ENCODE measurements at places on chromosomes 1 and 21. TPM values are rescaled to one million over a fixed set of nuclear protein-coding genes. Genes with fewer than 3 reads are reported as not detected.

Gene OR2AK2
- 0.78 TPM for total RNA-seq

Gene LMX1A
- not detected for total RNA-seq

Gene OPRD1
- 0.31 TPM for total RNA-seq

Gene GJA9
- not detected for total RNA-seq

Gene KIF2C
- total RNA-seq: 2.5 TPM

Gene LYPD8
- total RNA-seq: not detected

Gene SLC5A9
- not detected for total RNA-seq

Gene SLC26A9
- total RNA-seq: not detected

Gene CFAP74
- 0.47 TPM for total RNA-seq

Gene AMY1B
- total RNA-seq: not detected

Gene NTRK1
- total RNA-seq: not detected

Gene EPHA8
- total RNA-seq: 0.94 TPM

Gene RGS18
- 0.78 TPM for total RNA-seq

Gene PODN
- total RNA-seq: 1.2 TPM

Gene PSMD4
- 82.0 TPM for total RNA-seq

Gene JAM2
- 22.3 TPM for total RNA-seq

Measured in occipital lobe (tissue), 3 donors.